ENCODE measurements at places on chromosomes 2 and 18.

DNA sequence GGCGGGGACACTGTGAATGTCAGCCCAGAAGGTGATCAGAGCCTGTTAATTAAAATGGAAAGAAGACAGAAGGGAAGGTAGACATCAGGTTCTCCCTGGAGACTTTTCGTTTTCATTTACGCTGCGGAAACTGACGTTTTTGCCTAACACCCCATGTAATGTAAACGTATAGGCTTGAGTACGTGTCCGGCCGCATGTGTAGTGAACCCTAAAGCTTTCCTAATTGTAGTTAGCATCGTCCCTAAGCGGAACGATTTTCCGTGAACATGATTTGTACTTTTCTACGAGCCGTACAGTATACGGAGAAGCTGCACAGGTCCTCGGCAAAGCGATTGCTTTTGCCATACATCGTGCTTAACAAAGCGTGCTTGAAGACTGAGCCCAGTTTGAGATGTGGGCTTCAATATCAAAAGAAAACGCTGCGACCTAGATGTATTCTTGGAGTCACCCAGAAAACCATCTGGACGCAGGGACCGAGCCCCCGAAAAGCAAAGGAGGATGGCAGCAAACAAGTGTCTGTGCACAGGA is 284 bp downstream of the TIMM21 start:
- DNase-seq = no peak

DNA sequence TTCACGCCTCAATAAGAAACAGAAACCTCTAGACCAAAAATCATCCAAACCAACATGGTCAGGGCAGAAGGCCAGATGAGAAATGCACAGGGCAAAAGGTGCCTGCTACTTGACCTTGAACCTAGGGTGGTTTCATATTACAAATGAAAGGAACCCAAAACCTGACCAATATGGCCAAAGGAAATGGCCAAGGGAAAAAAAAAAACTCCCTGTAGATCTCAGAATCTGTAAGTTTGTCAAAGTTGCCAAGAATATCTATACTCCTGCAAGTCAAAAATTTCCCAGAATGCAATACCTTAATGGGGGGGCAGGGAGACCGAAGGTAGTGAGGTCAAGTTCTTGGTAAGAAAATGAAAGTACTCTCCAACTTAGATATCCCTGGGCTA is 47.2 kb downstream of the HIBCH start:
- DNase-seq = no peak

DNA sequence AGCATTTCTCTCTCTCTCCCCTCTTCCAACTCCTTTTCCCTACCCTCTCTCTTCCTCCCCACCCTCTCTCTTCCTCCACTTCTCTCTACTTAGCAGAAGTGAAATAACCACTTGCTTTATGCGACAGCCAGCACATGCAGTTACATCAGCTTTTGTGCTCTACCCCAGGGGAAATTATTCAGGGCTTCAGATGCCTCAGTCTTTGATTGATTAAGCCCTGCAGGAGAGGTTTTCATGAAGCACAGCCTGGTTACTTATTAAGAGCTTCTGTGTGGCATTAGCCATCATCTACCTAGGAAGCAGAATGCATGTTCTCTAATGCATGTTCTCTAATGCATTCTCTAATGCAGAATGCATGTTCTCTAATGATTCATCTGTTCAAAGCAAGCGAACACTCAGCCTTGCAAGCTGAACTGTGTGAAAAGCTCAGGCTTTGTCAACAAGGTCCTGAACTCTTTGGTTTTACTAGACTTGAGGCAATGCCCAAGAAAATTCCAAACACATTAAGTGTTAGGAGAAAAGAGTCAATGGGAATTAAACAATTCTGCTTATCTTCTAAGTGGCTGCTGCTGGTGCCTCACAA is 56.1 kb downstream of the LHCGR start:
- DNase-seq = no peak

- no peak for DNase-seq
These were observed 11.7 kb downstream of the DGKD start for GRCh38 chr2:233365861-233366520.

DNA sequence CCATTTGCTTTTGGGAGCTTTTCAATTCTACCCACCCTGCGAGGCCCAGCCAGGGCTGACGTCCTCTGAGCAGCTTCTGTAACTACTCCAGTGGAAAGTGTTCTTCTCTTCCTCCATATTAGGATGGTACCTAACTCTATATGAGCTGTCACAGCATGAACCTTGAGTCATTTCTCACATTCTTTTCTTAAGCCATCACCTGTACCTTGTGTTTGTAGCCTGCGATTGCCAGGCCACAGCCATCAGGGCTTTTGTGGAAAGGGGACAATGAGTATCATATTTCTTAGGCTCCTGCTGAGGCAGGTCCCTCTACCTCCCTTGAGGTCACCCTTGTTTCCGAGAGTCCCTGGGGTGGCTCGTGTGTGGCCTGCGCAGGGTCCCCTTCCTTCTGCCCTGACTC is 144.5 kb upstream of the DLX2 start:
- no peak for DNase-seq

- DNase-seq = no peak
These were observed 3.3 kb upstream of the YWHAQ start for GRCh38 chr2:9634133-9634532.

GRCh38 chr2:131413148-131413747 is 49.3 kb upstream of the RAB6D start:
- peak; percentile 45 for DNase-seq

DNA sequence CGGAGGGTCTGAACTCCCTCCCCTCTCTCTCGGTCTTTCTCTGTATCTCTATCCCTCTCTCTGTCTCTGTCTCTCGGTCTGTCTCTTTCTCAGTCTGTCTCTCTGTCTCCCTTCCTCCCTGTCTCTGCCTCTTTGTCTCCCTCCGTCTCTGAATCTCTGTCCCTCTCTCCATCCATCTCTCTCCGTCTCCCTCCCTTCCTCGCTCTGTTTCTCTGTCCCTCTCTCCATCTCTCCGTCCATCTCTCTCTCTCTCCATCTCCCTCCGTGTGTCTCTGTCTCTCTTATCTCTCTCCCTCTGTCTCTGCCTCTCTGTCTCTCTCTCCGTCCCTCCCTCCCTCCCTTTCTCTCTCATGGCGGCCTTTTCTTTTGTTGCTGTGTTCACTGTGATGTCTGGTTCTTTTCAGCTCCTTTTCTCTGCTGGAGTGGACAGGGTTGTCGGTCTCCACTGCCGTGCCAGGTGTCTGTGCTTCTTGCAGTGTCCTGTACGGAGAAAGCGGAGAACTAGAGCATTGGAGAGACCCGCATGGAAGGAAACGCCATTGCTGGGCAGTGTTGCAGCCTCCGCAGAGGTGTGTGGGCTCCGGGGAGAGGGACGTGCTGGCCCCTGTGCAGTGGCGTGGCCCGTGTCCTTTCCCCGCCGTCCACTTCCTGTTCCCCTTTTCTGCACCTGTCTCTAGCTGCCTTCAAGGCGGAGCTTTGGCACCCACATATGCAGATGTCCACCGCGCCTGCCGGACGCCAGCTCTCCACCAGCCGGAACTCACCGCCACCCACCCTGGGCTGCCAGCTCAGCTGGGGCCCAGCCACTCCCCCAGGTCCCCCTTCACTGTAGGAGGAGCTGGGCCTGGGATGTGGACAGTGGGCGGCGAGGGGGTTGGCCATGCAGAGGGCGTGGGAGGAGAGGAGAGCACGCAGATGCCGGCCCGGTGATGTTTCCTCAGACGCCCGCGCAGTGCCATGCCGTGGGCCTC is 113.1 kb downstream of the NFATC1 start:
- DNase-seq = no peak

DNA sequence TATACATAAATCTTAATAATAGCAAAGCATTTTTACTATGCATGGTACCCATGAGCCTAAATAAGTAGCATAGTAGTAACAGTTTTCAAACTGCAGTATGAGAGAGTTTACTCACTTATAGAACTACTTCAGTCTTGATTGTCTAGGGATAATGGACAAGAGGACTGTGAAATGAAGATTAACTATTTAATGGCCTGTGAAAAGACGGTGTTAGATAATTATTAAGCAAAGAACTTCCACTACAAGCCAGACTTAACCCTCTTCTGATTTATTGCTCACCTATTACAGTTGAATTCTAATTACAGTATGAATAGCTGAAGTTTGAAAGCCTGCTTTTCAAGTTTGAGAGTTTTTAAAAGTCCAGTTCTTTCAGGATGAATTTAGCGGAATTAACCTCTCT is 18.9 kb downstream of the PIK3C3 start:
- DNase-seq = no peak

- DNase-seq = no peak
These were observed 6.5 kb downstream of the MRO start for GRCh38 chr18:50813353-50813752.

DNA sequence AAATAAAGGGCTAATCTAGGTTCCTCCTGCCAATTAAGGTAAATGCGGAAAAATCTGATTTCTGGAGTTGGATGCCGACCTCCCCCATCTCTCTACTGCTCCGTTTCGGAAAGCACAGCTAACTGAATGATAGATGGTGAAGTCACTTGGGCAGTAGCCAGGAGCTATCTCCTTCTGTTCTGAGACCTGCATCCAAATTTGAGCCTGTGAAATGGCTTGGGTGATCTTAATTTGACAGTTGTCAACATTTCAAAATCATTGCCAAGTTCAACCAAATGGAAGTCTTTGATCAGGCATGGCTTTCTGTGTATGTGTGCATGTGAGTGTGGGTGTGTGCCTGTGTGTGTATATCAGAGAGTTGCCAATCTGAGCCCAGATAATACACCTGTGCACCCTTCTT is 217.2 kb downstream of the ZNF516 start:
- DNase-seq = no peak

DNA sequence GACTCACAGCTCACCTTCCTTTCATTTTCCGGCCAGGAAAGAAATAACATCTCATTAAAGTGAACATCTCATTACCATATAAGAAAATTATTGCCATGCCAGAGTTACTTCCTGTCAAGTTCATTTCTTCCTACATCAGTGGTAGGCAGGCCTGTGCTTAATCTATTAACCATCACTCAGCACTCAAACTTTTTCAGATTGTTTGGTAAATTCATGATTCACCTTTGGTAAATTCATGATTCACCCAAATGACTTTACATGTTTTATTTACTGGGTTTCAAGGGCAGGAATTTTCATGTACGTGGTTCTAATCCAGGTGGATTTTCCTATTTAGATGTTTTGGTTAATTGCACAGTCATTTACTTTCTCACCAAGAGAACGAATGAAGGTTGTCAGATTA is 116.5 kb downstream of the CSRNP3 start:
- DNase-seq = no peak

DNA sequence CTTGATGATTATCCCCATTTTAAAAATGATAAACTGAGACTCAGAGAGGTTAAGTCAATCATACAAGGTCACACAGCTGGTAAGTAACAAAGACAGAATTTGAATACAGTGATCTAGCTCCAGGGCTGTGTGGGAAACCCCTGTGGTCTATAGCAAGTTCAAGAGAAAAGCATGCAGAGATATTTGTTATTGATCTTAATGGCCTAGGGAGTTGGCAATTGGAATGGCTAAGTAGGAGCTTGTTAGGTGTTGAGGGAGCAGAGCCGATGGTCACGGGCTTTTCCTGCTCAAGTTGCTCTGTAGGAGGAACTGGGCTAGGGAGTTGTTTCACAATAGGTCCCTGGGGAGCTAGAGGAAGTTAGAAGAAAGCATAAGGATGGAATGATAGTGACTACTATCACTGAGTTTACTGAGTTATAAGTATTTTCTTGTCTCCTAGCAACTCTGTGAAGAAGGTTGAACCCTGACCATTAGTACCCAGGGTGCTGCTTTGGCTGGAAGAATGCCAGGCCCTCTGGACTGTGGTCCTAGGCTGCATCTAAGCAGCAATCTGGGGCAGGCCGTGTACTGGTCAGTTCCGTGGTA is 30.0 kb downstream of the RNF125 start:
- DNase-seq = no peak

GRCh38 chr18:69215161-69215560 is 185.5 kb upstream of the DOK6 start:
- peak; percentile 60 for DNase-seq

GRCh38 chr2:144067506-144067905 is 452.4 kb downstream of the ZEB2 start:
- no peak for DNase-seq

- DNase-seq = no peak
These were observed 9.5 kb upstream of the KLHL29 start for GRCh38 chr2:23375448-23375847.

DNA sequence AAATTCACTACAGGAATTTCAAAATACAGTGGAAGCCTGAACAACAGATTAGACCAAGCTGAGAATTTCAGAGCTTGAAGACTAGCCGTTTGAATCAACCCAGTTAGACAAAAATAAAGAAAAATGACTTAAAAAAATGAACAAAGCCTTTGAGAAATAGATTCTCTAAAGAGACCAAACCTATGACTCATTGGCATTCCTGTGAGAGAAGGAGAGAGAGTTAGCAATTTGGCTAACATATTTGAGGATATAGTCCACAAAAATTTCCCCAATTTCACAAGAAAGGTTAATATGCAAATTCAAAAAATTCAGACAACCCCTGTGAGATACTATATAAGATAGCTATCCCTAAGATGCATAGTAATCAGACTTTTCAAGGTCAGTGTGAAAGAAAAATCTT is 78.0 kb downstream of the MYO3B start:
- DNase-seq = no peak

DNA sequence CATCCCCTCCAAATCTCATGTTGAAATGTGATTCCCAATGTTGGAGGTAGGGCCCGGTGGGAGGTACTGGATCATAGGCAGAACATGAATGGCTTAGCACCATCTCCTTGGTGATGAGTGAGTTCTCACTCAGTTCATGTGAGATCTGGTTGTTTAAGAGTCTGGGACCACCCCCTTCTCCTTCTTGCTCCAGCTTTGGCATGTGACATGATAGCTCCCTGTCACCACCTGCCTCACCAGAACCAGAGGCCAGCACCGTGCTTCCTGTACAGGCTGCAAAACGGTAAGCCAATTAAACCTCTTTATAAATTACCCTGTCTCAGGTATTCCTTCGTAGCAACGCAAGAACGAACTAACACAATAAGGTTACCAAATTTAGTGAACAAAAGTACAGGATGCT is 95.4 kb downstream of the ZBTB7C start:
- DNase-seq = no peak

DNA sequence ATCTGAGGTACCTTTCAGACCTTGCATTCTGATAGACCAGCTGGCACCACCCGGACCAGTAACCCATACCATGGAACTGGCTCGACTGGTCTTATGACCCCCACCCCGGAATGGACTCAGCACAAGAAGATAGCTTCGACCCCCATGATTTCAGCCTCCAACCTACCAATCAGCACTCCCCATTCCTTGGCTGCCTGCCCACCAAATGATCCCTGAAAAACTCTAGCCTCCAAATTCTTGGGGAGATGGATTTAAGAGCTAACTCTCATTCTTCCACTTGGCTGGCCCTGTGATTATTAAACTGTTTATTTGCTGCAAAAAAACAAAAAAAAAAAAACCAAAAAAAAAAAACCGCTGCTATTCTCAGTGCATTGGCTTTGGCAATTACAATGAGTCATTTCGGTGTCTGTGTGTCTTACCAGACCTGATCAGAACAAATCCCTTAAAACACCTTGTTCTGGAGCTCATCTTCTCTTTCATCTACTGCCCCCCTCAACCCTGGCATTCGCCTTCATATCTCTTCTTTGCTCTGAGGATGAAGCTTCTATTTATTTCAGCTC is 60.1 kb upstream of the KIF5C start:
- no peak for DNase-seq

GRCh38 chr2:96962567-96963203 is 23.7 kb downstream of the FAM178B start:
- no peak for DNase-seq

GRCh38 chr18:36083729-36084128 is 16.4 kb upstream of the RPRD1A start:
- DNase-seq = no peak
